ENCODE measurements at places on chromosomes 3 and 15.

DNA sequence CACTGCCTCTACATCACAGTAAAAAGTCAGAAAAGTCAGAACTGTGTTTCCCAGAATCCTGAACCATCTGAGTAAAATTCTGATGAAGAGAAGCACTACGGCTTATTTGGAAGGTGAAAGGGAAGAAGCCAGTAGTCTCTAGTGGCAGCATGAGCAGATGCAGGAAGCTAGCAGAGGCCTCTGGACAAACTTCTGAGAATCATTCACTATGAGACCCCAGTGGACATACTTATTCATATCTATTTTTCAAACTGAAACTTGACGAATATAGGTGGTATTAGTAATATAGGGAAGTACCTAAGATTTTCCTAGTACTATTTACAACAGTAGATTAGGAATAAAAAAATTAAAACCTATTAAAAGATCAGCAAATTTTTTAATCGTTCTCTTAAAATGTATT, 272.8 kb upstream of the TTC14 start:
- DNase-seq, result no peak

- DNase-seq, result no peak
Measured at GRCh38 chr3:56207922-56208321, 260.3 kb downstream of the ERC2 start.

GRCh38 chr3:138835397-138835757, 649 bp upstream of the PIK3CB start:
- no peak for DNase-seq

GRCh38 chr15:70195171-70195570, 97.5 kb upstream of the TLE3 start:
- no peak for DNase-seq

DNA sequence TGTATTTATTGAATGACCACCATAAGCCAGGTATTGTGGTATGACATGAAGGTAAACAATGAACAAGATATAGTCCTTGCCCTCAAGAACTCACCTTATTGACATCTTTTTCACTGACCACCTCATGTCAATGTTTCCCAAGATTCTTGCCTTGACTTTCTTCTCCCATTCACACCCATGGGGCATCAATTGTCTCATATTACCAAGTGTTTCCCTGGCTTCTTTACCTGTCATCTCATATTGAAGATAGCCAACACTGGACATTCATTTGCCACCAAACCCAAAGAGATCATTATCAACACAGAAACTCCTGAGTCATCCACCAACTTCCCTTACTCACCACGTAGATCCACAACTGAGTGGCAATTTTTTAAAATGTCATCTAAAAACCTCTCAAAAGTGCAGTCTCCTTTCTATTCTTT, 2.2 kb downstream of the EFHB start:
- no peak for DNase-seq

- DNase-seq, result no peak
Measured at GRCh38 chr3:109073116-109073515, 44.8 kb downstream of the MORC1 start.

DNA sequence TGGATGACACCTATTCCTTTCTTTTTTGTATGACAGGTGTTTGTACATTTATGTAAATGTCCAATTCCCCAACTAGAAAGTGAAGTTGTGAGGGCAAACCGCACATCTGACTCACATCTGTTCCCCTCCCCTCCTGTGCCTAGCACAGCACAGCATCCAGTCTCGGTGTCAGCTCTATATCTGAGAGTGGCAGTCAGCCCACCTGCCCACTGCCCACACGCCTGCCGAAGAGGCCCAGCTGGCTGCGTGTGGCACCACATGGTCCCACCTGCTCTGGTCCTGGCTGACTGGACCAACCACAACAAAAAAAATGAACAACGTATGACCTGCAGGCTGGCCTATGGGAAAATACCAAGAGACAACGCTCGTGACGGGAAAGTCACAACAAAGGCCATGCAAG, 62.8 kb downstream of the XXYLT1 start:
- DNase-seq, result no peak

GRCh38 chr3:69772152-69772867, 33.0 kb downstream of the MITF start:
- DNase-seq, result no peak

Data from K562 (cell line).